ENCODE measurements at places on chromosomes 6 and 20. TPM values are rescaled to one million over a fixed set of nuclear protein-coding genes. Genes with fewer than 3 reads are reported as not detected.

DNA sequence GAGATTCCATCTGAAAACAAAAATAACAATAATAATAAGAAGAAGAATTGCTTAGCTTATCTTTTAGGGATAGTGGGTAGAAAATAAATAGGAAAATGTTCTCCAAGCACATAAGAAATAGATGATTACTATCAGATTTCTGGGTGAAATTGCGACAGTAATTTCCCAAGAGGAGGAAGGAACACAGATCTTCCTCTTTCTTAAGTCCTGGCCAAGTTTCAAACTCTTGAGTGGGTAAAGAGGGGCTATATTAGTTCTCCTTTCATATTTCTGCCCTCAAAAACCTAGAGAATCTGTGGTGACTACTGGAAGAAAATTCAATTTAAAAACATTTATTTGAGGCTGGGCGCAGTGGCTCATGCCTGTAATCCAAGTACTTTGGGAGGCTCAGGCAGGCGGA, 63.7 kb downstream of the PHACTR2 start:
- no peak overlapping the region for H3K4me3 ChIP-seq
- peak; percentile 81 for DNase-seq
- no peaks in the 10 kb centered on the region for H3K36me3 ChIP-seq

DNA sequence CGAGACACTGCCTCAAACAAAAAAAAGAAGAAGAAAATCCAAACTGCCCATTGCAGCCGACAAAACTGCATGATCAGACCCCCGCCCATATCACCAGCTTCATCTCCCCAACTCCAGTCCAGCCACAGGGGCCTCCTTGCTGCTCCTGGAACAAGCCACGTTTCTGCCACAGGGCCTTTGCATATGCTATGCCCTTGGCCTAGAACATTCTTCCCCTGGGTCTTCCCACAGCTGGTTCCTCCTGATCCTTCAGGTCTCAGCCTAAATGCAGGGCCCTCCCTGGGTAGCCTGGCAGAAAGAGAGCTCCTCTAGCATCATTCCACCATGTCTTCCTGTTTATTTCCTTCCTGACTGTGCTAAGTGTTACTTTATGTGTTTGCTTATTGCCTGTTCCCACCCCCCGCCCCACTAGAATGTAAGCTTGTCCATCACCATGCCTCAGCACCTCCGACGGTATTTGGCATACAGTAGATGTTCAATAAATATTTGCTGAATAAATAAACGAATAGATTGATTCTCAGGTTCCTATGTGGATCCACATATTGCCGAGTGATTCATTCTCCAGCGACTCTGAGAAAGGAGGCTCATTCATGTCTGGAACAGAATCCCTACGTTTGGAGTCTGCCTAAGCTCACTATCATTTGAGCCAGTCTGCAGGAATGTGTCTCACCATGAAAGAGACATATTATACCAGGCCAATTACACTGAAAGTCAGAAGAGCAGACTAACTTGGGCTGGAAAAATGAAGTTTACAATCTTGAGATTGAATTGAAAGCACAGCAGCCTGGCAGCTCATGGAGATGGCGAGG, 56.1 kb downstream of the NFATC2 start:
- H3K36me3 ChIP-seq: no peaks in the 10 kb centered on the region
- no peak overlapping the region for H3K4me3 ChIP-seq
- no peak overlapping the region for H3K27ac ChIP-seq
- no peaks in the 10 kb centered on the region for H3K4me1 ChIP-seq
- H3K27me3 ChIP-seq: no peaks in the 10 kb centered on the region

- no peaks in the 10 kb centered on the region for H3K4me1 ChIP-seq
- no peak overlapping the region for H3K27ac ChIP-seq
- no peak for DNase-seq
Observed at GRCh38 chr20:10023911-10024310, 10.9 kb upstream of the ANKEF1 start.

The ARMH2 gene
- not detected for polyA plus RNA-seq

The RPP40 gene
- 7.4 TPM for polyA plus RNA-seq

The CYP39A1 gene
- polyA plus RNA-seq: not detected

GRCh38 chr6:79536585-79536953, 661 bp downstream of the LCA5 start:
- no peak overlapping the region for H3K27ac ChIP-seq
- DNase-seq: no peak
- peak overlapping the region; percentile 94 for H3K4me3 ChIP-seq
- H3K27me3 ChIP-seq: no peaks in the 10 kb centered on the region

DNA sequence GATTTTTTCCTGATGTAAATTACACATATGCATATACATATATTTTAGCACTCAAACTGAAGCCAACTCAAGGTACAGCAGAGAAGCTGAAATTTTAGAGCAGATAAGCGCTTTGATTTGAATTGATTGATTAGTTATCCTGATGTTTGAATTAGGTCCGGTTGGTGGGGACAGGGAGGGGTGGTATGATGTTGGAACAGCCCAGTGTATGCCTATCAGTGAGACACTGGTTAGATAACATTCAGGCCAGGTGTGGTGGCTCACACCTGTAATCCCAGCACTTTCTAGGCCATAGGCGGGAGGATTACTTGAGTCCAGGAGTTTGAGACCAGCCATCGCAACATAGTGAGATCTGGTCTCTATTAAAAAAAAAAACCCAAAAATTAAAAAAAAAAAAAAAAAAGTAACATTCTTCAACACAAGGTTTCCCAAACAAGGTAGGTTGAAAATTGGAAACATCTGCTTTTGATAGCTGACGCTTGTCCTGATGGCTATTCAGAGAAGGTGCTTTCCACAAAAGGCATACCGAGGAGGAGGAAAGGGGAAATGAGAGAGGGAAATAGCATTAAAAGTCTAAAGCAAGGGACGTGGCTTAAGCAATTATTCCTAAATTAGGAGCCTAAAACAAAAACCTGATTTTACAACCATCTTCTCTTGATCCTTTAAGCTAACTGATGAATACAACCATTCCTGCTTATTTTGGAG, 288.4 kb upstream of the JARID2 start:
- H3K27me3 ChIP-seq: no peaks in the 10 kb centered on the region
- H3K36me3 ChIP-seq: no peaks in the 10 kb centered on the region
- H3K27ac ChIP-seq: no peak overlapping the region
- H3K4me1 ChIP-seq: peaks cover 40% of the 10 kb centered on the region

Data from CD14-positive monocyte (primary cell).